Activated naive CD4-positive, alpha-beta T cell (primary cell): ENCODE measurements at places on chromosomes 7 and 10.

- no peak for DNase-seq
Measured at GRCh38 chr7:30249316-30249715, 35.1 kb upstream of the ZNRF2 start.

DNA sequence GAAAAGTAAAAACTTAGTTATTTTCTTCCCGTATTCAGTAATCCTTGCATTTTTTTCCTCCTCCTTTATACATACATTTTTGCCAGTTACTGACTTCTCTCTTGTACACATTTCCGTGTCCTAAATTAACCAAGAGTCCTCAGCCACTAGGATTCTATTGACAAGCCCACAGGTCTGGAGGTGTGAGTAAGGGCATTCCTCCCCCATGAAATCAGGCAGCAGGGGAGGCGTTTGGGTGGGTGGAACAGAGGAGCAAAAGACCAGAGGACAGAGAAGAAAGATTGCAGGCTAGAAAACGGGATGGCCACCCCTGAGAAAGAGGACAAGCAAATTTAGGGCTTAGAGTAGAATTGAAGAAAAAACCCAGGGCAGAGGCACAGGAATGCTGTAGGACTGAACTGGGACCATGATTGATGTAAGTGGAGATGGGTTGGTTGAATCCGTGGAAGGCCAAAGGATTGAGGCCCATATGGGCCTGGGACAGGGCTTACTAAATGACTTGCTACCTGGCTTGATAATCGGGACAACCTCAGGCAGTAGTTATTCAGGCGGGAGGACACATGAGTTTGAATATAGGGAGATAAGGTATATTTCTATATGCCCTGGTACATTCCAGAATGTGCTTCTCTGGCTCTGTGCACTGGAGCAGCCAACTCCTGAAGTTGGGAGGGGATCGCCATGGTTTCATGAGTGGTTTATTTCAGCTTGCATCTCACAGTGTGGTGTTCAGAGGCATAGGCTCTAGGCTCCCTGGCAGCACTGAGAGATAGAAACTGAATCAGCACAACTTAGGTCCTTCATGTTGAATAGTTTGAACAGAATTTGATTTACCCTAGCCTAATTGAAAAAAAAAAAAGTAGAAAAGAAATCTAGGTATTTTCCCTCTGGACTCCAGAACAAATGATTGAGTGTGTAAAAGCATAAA is 28.0 kb downstream of the IKZF1 start:
- no peak for DNase-seq

- DNase-seq: no peak
Measured at GRCh38 chr10:58796242-58796641, 283.6 kb downstream of the BICC1 start.

- no peak for DNase-seq
Measured at GRCh38 chr7:158646766-158647474, 57.7 kb downstream of the NCAPG2 start.

- DNase-seq: no peak
Measured at GRCh38 chr7:133110312-133110711, 28.4 kb upstream of the CHCHD3 start.

DNA sequence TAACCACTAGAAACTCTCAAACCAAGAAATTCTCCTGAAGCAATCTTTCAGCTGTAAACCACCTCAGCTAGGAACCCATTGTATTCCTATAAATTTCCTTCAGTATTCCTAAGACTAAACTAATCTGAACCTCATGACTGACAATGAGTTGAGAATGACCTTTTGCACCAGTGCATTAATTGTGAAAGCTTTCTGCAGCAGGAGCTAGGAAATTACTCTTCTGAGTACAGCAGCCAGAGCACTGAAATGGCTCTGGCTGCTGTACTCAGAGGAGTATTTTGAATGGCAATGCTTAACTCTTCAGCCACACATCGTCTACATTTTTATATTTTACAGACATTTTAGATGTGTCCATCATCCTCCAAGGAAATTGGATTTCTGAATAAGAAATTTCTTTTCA is 109.7 kb downstream of the PCDH15 start:
- DNase-seq: no peak

GRCh38 chr10:25522946-25523608 is 348.3 kb downstream of the GPR158 start:
- DNase-seq: no peak
